ENCODE measurements at places on chromosomes 6 and 20. TPM values are rescaled to one million over a fixed set of nuclear protein-coding genes. Genes with fewer than 3 reads are reported as not detected.

GRCh38 chr6:130520221-130520620 is 154.4 kb downstream of the TMEM200A start:
- no peak overlapping the region for H3K4me3 ChIP-seq
- no peaks in the 10 kb centered on the region for H3K27me3 ChIP-seq
- H3K27ac ChIP-seq: no peak overlapping the region
- no peaks in the 10 kb centered on the region for H3K36me3 ChIP-seq
- no peak for DNase-seq

- no peak for DNase-seq
- H3K4me1 ChIP-seq: no peaks in the 10 kb centered on the region
- no peaks in the 10 kb centered on the region for H3K27me3 ChIP-seq
- no peak overlapping the region for H3K4me3 ChIP-seq
- no peaks in the 10 kb centered on the region for H3K36me3 ChIP-seq
Observed at GRCh38 chr6:146972546-146972945, 231.7 kb upstream of the STXBP5 start.

- no peaks in the 10 kb centered on the region for H3K27me3 ChIP-seq
- DNase-seq: peak; percentile 53
- peak overlapping the region; percentile 86 for H3K27ac ChIP-seq
- H3K36me3 ChIP-seq: peaks cover 16% of the 10 kb centered on the region
Observed at GRCh38 chr20:38094373-38094891, 60.9 kb downstream of the RPRD1B start.

DNA sequence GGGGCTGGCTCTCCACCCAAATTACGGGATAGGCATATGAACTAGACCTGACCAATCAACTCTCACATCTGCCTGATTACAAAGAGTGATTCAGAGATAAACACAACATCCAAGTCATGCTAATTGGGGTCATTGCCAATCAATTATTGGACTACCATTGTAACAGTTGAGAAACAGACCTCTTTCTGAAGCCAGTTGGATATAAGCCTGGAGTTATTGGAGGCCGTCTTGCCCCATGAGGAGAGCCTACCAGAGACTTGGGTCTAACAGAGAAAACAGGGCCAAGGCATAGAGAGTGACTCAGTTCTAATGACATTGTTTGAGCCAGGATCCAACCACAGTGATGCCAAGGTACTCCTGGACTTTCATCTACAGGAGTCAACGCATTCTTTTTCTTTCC is 39.4 kb upstream of the HIVEP2 start:
- H3K36me3 ChIP-seq: no peaks in the 10 kb centered on the region
- H3K4me1 ChIP-seq: no peaks in the 10 kb centered on the region
- no peak overlapping the region for H3K4me3 ChIP-seq
- no peak overlapping the region for H3K27ac ChIP-seq
- H3K27me3 ChIP-seq: no peaks in the 10 kb centered on the region
- no peak for DNase-seq

DNA sequence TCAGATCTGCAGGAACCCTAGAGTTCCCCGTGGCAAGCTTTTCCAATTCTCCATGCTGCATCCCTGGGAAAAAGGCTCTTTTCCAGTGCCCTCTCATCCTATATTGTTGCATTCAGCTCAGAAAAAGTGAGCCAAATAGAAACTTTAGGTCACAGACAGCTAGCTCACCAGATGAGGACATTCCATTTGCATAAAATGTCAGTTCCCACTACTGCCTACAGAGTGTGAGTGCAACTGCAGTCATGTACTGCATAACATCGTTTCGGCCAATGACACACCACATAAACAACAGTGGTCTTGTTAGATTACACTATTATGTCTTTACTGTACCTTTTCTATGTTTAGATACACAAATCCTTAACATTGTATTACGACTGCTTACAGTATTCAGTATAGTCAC is 8.6 kb downstream of the HS3ST5 start:
- no peak for DNase-seq
- no peak overlapping the region for H3K27ac ChIP-seq
- no peaks in the 10 kb centered on the region for H3K36me3 ChIP-seq
- H3K27me3 ChIP-seq: no peaks in the 10 kb centered on the region

- H3K4me1 ChIP-seq: peaks cover 37% of the 10 kb centered on the region
- no peaks in the 10 kb centered on the region for H3K36me3 ChIP-seq
- no peak overlapping the region for H3K4me3 ChIP-seq
- H3K27me3 ChIP-seq: no peaks in the 10 kb centered on the region
Observed at GRCh38 chr6:46331461-46331860, 159.8 kb downstream of the RCAN2 start.

- DNase-seq: no peak
- H3K36me3 ChIP-seq: peaks cover 6% of the 10 kb centered on the region
- no peak overlapping the region for H3K4me3 ChIP-seq
- H3K4me1 ChIP-seq: peaks cover 32% of the 10 kb centered on the region
Observed at GRCh38 chr6:73704260-73704659, 8.3 kb downstream of the CD109 start.

GRCh38 chr6:89051676-89052075 is 28.9 kb upstream of the PNRC1 start:
- no peaks in the 10 kb centered on the region for H3K36me3 ChIP-seq
- DNase-seq: no peak
- H3K4me3 ChIP-seq: no peak overlapping the region
- no peaks in the 10 kb centered on the region for H3K27me3 ChIP-seq

PTK6 gene
- total RNA-seq: not detected

TSBP1 gene
- not detected for total RNA-seq

ACSS1 gene
- total RNA-seq: 159 TPM

CST2 gene
- total RNA-seq: not detected

CCM2L gene
- total RNA-seq: 7.5 TPM

ZBTB46 gene
- 13.6 TPM for total RNA-seq

NPBWR2 gene
- not detected for total RNA-seq

TCP11 gene
- not detected for total RNA-seq

Measured in left ventricle myocardium inferior (tissue), 1 donor.